ENCODE measurements at places on chromosomes 11 and 22. TPM values are rescaled to one million over a fixed set of nuclear protein-coding genes. Genes with fewer than 3 reads are reported as not detected.

The TTC28 gene
- total RNA-seq: 1.9 TPM

The RBM4 gene
- 205 TPM for total RNA-seq

The FGF19 gene
- total RNA-seq: not detected

The SPTY2D1 gene
- total RNA-seq: 55.0 TPM

The PRDM11 gene
- total RNA-seq: 4.6 TPM

The TEAD1 gene
- 0.05 TPM for total RNA-seq

The CCDC87 gene
- total RNA-seq: 2.3 TPM

- DNase-seq: no peak
Measured at GRCh38 chr11:26719289-26719973, 2.4 kb downstream of the SLC5A12 start.

DNA sequence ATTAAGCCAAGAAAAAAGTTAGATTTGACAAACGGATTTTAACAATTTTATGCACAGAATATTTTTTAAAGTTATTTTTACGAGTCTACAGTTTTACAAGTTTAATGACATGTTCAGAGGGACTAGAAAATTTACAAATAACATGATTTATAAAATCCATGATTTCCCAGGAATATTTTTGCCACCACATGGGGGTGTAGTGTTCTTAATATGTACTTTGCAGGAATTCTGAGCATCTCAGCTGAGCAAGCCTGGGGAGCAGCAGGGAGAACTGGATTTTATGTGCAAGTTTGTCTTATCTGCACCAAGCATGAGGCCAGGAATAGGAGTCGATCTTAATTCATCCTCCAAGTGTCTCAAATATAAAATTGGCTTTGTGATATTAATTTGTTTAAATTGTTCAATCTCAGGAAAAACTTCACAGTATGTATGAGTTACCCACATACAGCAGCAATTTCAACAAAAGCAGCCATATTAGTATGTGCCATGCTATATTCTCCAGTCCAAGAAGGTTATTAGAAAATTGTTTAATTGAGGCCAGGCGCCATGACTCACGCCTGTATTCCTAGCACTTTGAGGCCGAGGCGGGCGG is 826.3 kb downstream of the DLG2 start:
- DNase-seq: no peak

GRCh38 chr22:38089474-38089851 is 5.5 kb upstream of the SLC16A8 start:
- DNase-seq: no peak

DNA sequence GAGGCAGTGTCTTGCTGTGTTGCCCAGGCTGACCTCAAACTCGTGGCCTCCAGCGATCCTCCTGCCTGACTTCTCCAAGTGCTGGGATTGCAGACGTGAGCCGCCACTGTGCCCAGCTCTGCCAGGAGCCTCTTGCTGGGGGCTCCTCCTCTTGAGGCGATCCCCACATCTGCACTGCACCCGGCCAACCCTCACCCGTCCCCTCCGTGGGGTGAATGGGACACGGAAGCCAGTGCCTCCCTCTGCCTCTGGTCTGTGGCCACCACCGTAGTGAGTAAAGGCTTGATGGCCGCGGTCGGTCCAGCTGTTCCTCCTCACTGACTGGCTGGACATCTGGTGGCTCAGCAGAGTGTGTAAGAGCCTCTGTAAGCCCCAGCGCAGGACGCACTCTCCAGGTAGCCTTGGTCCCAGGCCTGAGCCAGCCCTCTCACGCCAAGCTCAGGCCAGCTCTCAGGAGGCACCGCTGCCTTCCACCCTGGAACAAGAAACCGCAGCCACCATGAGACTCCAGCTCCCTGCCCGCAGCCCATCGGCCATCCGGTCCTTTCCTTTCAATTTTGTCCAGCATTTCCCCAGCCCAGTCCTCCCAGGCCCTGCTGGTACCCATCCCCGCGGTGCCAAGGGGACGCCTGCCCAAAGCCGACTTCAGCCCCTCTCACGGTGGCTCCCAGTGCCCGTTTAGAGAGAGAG is 100.3 kb downstream of the BRD1 start:
- no peak for DNase-seq

- no peak for DNase-seq
Measured at GRCh38 chr11:69473276-69473845, 8.1 kb upstream of the LINC01488 start.

GRCh38 chr11:76902121-76903014 is 41.6 kb downstream of the ACER3 start:
- DNase-seq: no peak

DNA sequence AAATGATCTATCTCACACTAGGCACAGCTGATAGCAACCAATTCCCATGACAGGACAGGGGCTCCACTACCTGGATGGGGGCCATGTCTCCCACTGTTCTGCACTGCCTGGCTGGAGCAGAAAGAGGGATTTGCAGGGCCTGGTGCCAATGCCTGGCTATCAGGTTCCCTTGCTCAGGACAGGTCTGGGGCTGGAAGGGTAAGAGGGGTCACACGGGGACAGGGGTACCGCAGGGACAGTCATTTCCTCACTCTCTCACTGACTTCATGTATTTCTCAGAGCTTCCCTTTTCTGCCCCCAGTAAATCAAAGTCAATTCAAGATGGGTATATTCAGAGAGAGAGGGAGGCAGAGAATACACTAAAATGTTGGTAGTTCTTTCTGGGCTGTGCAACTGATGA is 119.1 kb upstream of the CSNK2A3 start:
- no peak for DNase-seq

DNA sequence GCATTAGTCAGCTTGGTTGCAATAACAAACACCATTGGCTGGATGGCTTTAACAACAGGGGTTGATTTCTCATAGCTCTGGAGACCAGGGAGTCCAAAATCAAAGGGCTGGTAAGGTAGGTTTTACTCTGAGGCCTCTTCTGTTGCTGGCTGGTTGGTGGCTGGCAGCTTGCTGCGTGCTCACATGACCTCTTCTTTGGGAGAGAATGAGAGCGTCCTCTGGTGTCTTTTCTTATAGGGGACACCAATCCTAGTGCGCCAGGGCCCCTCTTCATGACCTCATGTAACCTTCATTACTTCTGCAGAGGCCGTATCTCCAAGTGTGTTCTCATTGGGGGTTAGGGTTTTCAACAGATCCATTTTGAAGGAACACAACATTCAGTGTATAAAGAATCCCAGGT is 1308.3 kb downstream of the TBC1D22A start:
- DNase-seq: no peak

DNA sequence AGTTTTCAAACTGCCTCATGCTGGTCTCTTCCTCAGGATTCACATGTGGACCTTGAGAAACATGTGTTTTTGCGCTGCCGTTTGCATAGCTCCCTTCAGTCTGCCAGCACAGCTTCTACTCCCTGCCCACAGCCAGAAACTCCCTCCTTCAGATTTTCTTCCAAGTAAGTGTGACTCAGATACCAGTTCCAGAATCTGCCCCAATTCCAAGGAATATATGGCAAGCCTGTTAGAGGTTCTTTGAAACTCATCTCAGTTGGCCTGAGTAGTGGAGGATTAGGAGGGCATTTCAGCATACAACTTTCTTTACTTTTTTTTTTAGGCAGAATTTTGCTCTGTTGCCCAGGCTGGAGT is 67.1 kb downstream of the SNX19 start:
- DNase-seq: no peak

- DNase-seq: no peak
Measured at GRCh38 chr22:44925465-44926123, 84.2 kb downstream of the PHF21B start.

DNA sequence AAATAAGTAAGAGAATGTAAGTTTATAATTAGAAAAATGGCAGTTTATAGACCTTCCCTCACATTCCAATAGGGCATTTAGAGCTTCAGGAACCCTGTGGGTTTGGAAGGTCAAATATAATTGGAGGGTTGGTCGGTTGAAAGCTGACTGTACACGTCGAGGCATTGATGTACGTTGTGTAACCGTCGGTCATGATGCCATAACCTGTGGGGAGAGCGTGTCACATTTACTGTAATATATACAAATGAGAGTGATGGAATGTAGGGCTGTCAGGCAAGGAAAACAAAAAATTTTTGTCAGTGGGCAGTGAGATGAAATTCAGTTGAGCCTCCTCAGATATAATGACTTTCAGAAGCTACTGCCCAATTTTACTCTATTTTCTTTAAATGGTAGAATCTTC is 88.5 kb downstream of the ARL14EP start:
- DNase-seq: no peak

GRCh38 chr22:30214703-30215407 is 31.7 kb downstream of the LIF start:
- no peak for DNase-seq

DNA sequence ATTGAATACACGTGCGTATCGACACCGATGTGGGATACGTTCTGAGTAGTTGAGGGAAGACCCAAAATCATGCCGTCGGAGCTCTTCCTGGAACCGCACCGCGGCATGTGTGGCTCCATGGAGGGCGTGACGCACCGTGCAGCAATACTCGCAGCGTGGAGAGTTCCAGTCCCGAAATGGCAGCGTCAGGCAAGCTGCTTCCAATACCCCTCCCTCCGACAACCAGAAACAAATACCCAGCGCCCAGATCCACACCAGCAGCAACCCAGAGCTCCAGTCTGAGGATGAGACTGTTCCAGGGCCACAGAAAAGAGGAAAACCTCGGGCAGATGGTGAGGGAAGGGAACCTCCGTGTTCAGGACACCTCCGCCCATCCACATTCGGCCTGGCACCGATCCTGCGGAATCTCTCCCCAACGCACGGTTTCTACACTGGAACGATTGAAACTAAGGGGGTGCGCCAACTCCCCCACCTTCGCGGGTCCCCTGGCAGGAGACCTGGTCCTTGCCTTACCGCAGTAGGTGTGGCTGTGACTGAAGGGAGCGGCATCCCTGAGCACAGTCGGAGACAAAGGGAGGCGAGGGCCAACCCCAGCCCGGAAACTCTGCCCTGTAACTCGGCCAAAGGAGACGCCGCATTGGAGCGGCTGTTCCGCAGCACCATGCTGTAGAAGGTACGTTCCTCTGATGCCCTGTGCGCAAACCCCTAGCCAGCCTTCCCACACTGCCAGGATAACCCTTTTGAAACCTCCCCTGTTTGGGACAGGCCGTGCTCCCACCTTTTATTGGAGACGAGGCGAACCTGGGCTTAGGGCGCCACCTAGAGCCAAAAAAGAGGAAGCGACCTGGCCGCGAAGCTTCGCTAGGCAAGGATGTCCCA is 28.2 kb downstream of the DBX1 start:
- peak; percentile 32 for DNase-seq

DNA sequence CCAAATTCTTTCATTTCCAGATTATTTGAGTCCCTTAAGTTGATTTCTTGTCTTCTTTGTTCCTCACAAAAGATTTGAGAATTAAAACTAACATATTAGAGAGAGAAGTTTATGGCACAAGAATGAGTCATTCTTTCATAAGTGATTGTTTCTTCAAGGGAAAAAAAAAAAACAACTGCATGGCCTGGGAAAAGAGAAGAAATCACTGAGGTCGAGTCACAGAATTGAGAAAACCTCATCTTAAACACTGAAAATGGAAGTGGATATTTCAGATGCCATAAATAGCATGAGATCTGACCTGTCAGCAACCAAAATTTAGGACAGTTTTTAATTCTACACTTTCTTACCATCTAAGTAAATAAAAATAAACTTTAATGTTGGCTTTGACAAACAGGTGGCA is 87.2 kb downstream of the CWF19L2 start:
- no peak for DNase-seq

DNA sequence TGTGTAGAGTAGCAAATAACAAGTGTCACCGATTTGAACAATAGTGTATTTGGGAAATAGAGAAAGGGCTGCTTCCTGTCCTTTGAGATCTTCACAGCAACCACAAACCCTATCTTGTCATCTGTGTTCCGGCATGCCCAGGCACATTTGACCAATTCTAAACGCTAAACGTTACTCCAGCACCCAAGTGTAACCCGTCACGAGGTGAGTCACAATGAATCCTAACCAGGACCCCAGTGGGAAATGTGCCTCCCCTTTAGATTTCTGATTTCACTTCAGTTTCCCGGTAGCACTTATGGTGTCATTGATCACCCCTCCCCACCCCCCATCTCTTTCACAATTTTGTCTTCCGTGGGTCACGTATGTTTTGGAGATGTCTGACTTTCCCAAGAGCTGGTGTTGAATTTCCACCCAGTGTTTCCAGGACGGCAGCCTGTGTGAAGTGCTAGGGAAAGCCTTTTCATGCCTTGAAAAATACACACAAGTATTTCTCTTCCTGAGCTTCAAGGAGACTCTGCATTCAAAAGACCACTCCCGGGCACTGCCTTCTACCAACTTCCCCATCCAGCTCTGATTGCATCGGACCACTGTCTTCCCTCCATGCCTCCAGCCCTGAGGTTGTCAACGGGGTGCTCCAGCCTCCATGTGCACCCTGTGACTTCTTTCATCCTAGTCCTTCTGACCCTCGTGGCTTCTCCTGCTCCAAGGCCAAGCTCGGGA is 10.5 kb upstream of the C11orf24 start:
- DNase-seq: no peak
